ENCODE measurements at places on chromosomes 5 and 9.
A peak's percentile ranks its signal among the peaks of the same experiment; 100 is the strongest.

GRCh38 chr9:89168901-89169813 is 9.5 kb downstream of the SHC3 start:
- DNase-seq = no peak

- DNase-seq = no peak
Observed at GRCh38 chr5:74916831-74917710, 50.9 kb upstream of the FAM169A start.

DNA sequence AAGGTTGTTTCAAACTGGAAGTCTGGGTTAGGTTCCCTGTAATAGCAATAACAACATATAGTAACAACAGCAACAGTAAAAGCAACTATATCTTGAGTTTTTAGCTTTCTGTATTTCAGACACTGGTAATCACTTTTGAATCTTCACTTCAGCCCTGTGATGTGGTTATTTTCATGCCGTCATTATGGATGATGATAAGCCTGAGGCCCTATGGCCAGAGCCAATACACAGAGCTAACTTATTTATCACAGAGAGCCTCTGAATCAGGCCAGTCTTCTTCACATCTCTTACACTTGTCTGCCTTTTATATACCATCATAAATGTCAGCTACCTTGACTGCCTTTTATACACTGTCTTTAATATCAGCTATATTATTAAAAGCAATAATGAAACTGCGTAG is 329.0 kb downstream of the FER start:
- no peak for DNase-seq

DNA sequence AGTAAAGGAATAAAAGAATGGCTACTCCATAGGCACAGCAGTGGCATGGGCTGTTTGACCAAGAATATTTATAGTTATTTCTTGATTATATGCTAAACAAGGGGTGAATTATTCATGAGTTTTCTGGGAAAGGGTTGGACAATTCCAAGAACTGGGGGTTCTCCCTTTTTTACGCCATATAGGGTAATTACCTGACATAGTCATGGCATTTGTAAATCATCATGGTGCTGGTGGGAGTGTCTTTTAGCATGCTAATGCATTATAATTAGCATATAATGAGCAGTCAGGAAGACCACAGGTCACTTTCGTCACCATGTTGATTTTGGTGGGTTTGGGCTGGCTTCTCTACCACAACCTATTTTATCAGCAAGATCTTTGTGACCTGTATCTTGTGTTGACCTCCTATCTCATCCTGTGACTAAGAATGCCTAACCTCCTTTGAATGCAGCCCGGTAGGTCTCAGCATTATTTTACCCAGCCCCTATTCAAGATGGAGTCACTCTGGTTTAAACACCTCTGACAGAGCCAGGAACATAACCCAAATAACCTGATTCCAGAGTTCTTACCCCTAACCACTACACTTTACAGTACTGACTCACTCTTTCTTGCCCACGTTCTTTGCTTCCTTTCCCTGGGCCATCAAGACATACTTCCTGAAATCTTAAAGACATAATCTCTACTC is 25.0 kb upstream of the MRPS30 start:
- no peak for DNase-seq

DNA sequence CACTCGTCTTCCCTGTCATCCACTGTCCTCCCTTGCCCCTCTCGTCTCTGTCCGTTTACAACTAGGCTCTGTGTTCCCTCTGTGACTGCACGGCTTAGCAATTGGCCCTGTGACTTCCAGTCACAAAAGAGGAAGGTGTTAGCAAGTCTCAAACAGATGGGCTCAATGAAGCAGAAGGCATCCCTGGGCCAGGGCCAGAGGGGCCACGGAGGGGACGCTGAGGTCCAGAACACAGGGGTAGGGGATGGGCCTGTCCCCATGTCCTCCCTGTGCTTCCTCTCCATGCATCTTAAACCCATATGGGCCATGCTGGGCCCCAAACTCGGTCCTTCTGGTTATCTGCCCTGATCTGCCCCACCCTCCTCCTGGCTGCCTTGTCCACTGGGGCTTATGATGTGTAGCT is at the start of gene CD72:
TSS of gene CD72 (minus strand) at position 89 of the 403 bp plus-strand sequence. CDS start 110 bp downstream, outside the sequence.
- no peak for DNase-seq

DNA sequence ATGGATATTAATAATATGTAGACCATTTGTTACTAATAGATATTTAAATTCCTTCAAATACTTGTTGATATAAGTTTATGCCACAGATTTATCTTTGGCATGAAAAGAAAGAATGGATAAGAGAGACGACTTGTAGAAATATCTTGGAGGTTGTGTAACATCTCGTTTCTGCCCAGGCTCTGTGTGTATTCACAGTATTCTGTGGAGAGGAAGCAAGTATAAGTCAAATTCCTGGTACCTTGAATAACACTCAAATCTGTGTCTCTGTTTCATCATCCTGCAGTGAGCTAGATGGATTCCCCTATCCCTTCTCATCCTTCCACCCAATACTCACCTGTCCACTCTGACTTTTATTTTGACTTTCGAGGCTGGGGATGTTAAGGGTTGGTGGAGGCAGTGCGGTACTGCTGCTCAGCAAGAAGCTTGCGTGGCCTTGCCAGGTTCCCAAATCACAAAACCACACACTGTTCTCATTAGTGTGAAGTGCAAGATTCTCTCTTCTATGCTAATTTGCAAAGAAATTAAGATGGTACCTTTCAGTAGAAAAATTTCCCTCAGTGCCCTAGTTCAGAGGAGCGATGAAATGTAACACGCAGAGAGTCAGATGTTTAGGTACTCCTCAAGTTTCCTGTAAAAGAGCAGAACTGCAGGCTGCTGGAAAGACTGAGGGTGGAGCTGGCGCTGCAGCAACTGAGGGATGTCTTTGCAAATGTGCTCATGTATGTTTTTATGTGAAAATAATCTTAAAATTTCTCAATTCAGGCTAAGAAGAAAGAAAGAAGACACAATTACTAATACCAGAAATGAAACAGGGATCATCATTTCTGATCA is 42.6 kb upstream of the ANKRD18A start:
- no peak for DNase-seq

DNA sequence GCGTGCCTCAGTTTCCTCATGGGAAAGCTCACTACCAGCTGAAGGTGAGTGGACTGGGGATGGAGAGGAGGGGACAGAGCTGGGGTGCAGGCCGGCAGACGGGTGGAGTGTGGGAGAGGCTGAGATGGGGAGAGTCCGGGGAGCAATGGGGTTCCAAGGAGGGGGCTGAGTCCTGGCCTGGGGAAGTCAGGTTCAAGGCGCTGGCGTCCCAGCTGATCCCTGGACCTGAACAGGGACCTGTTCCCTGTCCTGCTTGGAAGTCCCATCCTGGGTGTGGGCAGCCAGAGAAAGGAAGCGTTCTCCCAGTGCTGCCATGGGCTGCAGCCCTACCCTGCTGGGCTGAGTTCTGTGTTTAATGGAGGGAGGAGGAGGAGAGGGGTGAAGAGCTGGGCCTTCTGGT is 60.9 kb upstream of the GNE start:
- no peak for DNase-seq

GRCh38 chr9:105244734-105245028 is 230 bp downstream of the SLC44A1 start:
- DNase-seq = no peak

GRCh38 chr5:2288466-2288865 is 405.7 kb upstream of the IRX4 start:
- DNase-seq = no peak

- no peak for DNase-seq
Observed at GRCh38 chr9:81874931-81875330, 53.3 kb upstream of the SPATA31D4 start.

GRCh38 chr5:76608833-76609232 is 14.4 kb downstream of the F2RL2 start:
- no peak for DNase-seq

- DNase-seq = peak; percentile 22
Observed at GRCh38 chr5:62538017-62538942, 40.3 kb upstream of the LRRC70 start.

- peak; percentile 31 for DNase-seq
Observed at GRCh38 chr9:99056886-99057664, 47.8 kb upstream of the TGFBR1 start.

DNA sequence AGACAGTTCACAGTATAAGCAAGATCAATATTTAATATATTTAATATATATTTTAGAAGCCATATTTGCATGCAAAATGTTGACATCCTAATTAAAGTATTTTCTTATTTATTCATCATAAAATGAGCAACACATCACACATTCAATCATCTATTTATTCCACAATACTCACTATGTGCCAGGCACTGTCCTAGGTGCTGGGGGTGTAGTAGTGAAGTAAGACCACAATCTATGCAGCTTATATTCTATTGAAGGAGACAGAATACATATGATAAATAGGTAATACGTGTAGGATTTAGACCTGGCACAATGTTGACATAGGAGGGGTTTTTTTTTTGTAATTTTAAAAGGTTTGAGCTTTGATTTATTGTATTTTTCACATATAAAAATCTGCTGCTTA is 63.1 kb downstream of the GRIN3A start:
- DNase-seq = no peak

- DNase-seq = no peak
Observed at GRCh38 chr5:167754501-167755021, 536.9 kb upstream of the WWC1 start.

DNA sequence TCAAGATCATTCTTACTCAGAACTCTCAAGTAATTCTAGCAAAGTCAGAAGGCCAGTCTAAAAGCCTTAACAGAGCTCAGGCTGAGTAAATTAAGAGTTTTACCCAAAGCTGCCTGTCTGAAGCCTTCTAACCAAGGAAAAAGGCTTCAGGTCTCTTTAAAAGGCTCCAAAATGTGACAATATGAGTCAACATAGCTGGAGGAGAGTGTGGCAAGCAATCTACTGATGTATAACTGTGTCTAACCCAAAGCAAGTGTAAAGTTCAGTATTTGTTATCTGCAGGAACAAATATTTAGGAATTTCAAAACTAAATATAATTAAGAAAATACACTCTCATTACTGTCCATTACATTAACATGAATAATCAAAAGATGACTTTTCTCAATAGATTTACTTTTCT is 11.0 kb downstream of the ZBTB5 start:
- DNase-seq = no peak

DNA sequence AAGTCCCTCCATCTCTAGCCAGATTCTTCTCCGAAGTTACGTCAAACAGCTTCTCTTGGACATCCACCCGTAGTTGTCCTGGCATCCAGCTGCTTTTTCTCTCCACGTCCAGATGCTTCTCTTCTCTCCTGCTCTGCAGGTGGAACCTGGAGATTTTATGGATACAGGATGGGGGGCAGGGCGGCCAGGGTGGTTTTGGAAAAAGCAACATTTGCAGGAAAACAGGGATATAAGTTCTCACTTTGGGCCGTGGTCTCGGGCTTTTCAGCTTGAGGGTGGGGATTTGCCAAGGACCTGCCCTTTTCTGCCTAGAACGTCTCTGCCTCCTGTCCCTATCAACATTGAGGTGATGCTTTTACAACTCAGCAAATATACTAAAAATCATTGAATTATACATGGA is 1941.6 kb upstream of the C9orf72 start:
- no peak for DNase-seq

GRCh38 chr5:125398466-125398865 is 652.0 kb upstream of the ZNF608 start:
- no peak for DNase-seq

- no peak for DNase-seq
Observed at GRCh38 chr5:87233143-87233542, 34.5 kb upstream of the RASA1 start.

DNA sequence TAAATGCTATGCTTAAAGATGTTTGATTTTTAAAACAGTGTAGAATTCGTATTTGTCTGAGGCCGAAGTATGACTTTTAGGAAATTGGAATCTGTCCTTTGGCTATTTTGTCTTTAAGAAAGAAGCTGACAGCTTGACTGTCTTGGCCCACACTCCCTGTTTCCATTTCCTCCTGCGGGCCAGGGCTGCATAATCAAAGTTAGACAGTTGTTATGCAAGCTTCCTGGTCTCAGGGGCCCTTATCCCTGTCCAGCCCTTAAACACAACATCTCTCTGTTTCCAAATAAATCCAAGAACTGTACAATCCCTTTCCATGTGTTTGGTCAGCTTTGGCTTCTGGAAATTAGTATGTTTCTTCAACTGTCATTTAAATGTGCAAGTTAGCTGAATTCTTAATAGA is 54.6 kb upstream of the ECM2 start:
- no peak for DNase-seq

DNA sequence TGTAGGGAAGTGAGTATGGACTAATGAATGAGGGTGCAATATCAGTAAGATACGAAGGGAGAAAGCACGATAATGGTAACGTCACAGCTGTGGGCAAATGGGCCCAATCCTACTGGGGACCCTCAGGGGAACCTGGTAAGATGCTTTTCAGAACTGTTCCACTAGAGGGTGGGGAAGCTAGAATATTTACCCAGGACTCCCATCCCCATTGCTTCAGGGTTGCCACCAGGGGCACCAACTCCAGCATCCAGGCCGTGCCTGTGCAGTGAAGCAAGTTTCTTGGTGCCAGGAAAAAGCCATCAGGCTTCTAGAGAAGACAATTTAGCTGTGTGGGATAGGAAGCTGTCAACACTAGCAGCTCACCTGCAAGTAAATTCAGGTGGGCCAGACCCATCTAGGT is 409.3 kb downstream of the AGTPBP1 start:
- no peak for DNase-seq

DNA sequence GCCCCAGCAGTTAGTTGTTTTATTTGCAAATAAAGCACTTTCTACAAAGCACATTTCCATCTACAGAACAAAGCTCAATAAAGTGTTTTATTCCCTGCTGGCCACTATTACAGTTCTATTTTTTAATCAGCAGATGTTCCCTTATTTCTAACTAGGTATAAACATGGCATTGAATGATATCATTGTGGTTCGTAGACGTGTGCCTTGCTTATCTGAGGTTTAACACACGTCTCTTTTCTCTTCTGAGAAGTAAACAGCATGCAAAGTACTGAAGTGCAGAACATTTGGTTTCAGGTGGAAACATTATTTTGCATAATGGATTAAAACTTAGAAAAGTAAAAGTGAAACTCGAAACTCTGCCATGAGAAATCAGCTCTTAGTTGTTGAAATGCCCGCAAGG is 1989.3 kb upstream of the WWC1 start:
- no peak for DNase-seq

DNA sequence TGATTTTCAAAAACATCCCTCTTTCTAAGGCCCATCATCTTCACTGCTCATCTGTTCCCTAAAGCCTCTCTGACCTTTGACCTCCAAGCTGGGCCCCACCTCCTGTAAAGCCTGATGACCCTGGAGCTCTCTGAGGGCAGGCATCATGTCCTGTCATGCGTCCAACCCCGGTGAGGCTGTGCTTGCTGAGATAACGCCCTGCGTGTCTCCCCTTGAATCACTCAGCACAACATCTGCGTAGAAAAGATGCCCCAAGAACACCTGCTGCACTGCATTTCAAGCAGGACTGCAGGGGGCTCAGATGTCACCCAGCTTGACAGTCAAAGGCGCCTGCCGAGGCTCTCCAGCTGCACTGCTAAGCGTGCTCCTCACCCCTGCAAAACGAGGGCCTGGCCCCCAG is 78.0 kb downstream of the OTULIN start:
- no peak for DNase-seq

DNA sequence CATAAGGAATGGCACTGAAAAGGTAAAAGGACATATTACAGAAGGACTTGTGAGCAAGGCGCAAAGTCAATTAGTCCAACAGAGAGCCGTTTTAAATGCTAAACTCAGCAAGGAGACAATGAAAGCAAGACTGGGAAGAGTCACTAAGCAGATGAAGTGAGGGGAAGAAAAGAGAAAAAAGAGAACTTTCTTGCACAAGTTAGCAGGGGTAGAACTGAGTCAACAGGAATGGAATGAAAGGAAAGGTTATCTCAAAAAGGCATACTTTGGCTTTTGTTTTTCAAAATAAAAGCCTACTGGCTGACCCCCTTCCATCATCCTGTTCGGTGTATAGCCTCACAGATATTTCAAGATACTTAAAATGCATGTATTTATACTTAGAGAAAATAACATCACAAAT is 75.0 kb downstream of the NR6A1 start:
- DNase-seq = no peak

GRCh38 chr9:108083796-108084352 is 594.3 kb upstream of the KLF4 start:
- DNase-seq = no peak

Measured in activated T-cell treated with anti-CD3 and anti-CD28 coated beads, Interleukin-2, amount 50 U/mL, for 48 hours (primary cell).